Lower lobe of right lung (tissue), 2 donors: ENCODE measurements at places on chromosomes 12 and 14. TPM values are rescaled to one million over a fixed set of nuclear protein-coding genes. Genes with fewer than 3 reads are reported as not detected.

MEG3 gene
- 16.6 TPM for total RNA-seq

GRCh38 chr12:5648692-5649359 is 216.9 kb downstream of the NTF3 start:
- no peak for DNase-seq

ADGRD1 gene
- total RNA-seq: 108 TPM

GRCh38 chr12:53575502-53576249 is 50.5 kb downstream of the ATF7 start:
- no peak for DNase-seq

GRCh38 chr12:89117448-89118034 is 234.8 kb downstream of the DUSP6 start:
- DNase-seq: peak; percentile 38

- no peak for DNase-seq
Observed at GRCh38 chr14:70755655-70756054, 53.7 kb downstream of the MAP3K9 start.

- DNase-seq: no peak
Observed at GRCh38 chr14:104450811-104451401, 128.7 kb upstream of the C14orf180 start.

DNA sequence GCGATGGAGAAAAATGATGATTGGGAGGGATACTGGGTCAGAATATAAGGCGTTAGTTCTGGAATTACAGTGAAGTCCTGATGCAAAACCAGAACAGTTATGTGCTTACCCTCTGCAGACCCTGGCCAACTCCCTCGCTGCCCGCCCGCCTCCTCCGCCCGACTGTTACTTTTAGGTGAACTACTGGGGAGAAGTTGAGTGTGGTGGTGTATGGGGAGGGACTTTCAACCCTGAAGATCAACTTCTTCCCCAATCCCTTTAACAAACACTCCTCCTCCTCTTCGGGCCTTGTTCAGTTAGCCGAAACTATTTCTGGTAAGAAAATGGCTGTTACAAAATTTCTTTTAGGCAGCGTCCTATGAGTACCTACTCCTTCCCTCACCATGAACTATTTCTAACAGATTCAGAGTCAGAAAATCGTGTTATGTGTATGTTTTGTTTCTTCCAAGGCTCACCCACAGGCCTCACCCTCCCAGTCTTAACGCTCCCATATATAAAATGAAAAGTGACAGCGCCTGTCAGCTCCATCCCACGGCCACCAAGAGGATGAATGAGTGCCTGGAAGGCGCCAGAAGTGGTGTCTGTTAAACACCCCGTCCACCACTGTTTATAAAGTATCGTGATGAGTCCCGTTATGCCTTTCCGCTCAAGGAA is 1.3 kb downstream of the FBXO33 start:
- no peak for DNase-seq

DNA sequence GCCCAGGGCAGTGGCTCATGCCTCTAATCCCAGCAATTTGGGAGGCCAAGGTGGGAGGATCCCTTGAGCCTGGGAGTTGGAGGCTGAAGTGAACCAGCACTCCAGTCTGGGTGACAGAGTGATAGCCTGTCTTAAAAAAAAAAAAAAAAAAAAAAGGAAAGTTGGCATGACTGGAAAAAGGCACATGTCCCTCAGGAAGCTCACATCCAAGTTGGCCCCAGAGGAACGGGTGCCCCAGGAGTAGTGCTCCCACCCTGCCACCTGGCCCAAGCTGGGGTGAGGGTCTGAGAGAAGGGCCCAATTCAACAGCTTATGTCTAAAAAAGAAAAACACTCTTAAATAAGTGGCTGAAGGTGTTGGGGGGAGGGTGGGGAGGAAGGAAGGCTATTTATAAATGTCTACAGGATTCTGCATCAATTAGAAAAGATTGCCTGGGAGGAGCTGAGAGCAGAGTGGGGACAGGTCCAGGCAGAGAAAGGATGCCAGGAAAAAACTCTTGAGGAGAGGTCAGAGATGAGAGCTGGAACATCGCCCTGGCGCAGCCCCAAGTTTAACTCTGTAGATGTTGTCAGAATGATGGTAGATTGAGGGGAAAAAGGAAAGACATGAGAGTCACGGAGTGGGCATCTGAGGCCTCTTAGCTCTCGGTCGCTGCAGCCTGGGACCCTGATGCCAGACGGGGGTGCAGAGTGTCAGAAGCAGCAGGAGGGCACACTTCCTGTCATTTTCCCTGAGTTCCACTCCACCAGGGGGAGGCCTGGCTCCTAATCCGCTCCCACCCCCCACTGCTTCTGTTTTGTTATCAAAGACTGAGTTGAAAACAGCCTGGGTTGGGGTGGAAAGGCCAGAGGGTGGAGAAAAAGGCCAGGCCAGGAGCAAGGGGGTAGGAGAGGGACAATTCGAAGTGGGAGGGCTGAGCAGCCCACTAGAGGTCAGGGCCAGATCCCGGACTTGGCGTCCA is 7.3 kb downstream of the SPRYD3 start:
- DNase-seq: no peak

DNA sequence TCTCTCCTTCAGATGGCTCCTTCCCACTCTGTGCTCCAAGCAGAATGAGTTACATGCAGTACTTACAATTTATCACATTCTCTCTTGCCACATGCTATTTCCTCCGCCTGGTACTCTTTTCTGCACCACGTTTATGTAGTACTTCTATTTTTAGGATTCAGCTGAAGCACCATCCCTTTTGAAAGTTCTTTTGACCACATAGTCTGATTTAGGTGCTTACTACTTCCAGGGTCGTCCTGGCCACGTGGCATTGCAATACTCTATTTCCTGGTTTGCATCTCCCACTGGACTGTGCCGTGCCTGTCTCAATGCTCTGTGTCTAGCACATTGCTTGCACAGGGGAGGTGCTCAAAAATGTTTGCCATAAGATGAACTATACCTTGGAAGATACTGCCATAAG is 16.3 kb upstream of the TBC1D30 start:
- DNase-seq: no peak

DNA sequence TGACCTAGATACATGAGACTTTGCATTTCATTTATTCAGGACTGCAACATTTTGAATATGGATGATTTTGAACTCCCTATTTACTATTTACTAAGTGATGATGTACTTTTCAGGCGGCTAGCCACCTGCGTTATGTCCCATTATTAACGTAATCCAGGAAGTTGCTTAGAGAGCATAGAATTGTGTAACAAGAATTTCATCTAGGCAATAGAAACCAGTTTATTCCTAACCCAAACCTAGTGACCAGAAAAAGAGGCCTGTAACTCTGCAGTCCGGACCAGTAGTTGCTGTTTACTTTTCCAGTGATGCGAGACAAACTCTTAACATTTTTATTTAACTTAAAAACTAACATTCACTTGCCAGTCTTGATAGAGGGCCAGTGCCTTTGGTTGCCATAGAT is 12.3 kb downstream of the NUDT4 start:
- DNase-seq: no peak

DNA sequence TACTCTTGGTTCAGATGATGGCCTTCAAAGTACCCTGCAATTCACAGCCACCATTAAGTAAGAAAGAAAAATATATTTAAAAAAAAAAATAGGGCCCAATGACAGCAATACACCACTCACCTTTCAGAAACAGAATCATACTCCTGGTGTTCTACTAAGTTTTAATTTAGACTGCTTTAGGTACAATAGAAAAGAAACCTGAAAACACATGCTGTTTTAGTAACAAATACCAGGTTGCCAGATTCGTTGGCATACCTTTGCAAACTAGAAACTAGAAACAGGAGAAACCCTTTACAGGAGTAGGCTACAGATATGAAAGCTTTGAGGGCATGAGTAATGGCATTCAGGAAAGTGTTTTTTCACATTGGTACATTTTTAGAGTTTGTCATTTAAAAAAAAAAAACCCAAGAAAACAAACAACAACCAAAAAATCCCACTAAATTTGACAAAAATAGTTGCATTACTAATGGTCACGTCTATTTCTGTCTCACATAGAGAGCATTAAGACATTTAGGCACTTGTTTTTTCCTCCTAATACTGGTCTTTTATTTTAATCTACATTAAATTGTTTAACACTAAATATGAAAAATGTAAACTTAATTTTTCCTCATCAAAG is 4.0 kb downstream of the SIX1 start:
- no peak for DNase-seq

DNA sequence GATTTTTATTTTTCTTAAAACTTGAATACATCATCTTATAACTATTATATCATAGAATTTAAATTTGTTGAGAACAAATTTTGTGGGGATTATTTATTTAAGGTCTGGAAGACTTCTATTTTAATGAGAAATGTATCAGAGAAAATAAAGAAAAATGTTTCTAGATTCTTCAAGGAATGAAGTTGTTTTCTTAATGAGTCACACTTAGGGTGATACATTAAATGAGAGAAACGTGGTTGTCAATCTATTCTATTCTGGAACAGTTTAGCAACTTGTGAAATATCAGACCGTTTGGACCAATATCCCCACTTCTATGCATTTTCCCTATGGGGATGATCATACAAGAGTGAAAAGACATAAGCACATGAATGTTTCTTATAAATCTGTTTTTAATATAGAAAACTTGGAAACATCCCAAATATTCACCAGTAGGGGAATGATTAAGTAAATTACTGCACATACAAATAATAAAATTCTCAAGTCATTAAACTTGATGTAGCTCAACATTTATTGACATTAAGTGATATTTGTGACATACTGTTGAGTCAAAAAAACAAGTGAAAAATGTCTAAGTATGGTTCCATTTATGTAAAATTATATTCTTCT is 88.5 kb downstream of the E2F7 start:
- no peak for DNase-seq
